Esophagus squamous epithelium (tissue), 5 donors: ENCODE measurements at places on chromosomes 3 and 15.

DNA sequence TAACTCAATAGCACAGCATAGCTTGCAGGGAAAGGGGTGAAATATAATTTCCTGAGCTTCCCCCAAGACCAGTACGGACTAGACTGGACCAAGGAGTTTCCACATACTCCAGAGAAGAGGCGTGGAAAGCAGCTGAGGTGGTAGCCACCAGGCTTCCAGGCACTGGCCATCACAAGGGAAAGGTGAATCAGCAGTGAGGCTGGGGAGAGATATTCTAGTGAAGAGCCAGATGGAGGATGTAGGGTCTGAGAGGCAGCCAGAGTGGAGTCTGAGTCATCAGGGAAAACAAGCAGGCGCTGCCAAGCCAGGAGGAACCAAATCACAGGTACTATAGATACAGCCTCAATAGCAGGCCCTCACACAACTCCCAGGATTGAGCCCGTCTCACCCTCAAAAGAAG lies 9.6 kb upstream of the RASA2 start:
- no peak for DNase-seq

- DNase-seq, result no peak
Observed at GRCh38 chr3:179028408-179028807, 43.2 kb downstream of the ZMAT3 start.

DNA sequence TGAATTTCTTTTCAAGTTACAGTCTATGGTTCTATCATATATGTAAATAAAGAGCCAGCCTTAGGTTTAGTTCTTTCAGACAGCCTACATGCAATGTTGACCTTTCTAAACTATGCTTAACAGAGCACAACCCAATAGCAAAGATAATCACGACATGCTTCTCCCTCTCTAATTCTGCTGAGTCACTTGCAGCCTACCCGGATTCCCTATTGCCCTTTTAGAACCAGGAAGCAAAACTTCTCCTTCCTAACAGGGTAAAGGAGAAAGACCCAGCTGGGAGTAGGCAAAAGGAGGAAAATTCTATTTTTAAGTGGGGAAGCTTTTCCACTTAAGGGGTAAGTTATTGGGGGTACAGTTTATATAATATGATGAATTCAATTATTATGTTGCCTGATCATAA lies 79.3 kb downstream of the SLC7A14 start:
- no peak for DNase-seq

- DNase-seq, result no peak
Observed at GRCh38 chr3:59486520-59486919, 436.7 kb upstream of the CFAP20DC start.
